Small intestine (tissue), 16 donors: ENCODE measurements at places on chromosomes 11 and 22. TPM values are rescaled to one million over a fixed set of nuclear protein-coding genes. Genes with fewer than 3 reads are reported as not detected.

The CHRM1 gene
- not detected for polyA plus RNA-seq

The MFNG gene
- polyA plus RNA-seq, result 7.3 TPM

The ANO5 gene
- polyA plus RNA-seq, result 1.8 TPM

- no peak overlapping the region for H3K27ac ChIP-seq
- peaks cover 8% of the 10 kb centered on the region for H3K4me1 ChIP-seq
- H3K27me3 ChIP-seq, result no peaks in the 10 kb centered on the region
- peaks cover 52% of the 10 kb centered on the region for H3K36me3 ChIP-seq
Measured at GRCh38 chr11:47573321-47573720, 5.4 kb downstream of the KBTBD4 start.

DNA sequence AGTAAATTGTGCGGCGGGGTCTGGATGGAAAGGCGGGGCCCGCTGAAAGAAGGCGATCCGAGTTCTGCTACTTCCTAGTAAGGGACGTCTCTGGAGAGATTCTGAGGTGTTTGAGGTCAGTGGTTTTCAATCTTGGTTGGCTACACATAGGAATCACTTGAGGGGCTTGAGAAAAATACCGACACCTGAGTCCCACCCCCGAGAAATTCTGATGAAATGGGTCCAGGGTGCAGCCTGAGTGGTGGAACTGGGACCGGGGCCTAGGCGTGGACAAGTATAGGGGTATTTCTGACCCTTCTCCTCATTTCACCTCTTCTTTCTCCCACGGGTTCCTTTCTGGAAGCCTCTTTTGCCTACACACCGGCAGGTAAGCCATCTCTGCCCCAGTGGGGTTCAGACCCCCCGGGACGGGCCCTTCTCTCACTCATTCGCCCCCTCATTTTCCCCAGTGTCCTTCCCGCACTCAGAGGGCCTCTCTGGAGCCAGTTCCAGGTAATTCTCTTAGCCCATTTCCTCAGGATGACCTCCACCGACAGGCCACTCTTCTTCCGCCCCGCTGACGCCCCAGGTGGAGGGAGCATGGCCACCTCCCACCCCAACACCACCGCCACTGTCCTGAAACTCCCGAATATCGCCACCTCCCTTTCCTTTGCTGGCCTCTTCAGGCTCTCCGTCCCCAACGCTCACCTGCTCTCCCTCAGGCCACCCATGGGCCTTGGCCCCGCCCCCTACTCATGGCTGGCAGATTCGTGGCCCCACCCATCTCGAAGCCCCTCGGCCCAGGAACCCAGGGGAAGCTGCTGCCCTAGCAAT, 11.8 kb downstream of the ROBO3 start:
- H3K36me3 ChIP-seq, result no peaks in the 10 kb centered on the region
- H3K27me3 ChIP-seq, result peaks cover 54% of the 10 kb centered on the region

- H3K4me3 ChIP-seq, result no peak overlapping the region
- H3K4me1 ChIP-seq, result no peaks in the 10 kb centered on the region
- no peaks in the 10 kb centered on the region for H3K36me3 ChIP-seq
- no peak for DNase-seq
Measured at GRCh38 chr22:37133304-37134018, 16.3 kb downstream of the IL2RB start.

DNA sequence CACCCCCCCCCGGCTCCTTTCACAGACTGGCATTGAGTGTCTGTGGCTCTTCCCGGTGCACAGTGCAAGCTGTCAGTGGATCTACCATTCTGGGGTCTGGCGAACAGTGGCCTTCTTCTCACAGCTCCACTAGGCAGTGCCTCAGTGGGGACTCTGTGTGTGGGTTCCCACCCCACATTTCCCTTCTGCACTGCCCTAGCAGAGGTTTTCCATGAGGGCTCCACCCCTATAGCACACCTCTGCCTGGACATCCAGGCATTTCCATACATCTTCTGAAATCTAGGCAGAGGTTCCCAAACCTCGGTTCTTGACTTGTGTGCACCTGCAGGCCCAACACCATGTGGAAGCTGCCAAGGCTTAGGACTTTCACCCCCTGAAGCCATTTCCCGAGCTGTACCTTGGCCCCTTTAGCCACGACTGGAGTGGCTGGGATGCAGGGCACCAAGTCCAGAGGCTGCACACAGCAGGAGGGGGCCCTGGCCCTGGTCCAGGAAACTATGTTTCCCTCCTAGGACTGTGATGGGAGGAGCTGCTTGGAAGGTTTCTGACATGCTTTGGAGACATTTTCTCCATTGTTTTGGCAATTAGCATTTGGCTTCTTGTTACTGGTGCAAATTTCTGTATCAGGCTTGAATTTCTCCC, 26.0 kb downstream of the BCL2L13 start:
- no peak overlapping the region for H3K4me3 ChIP-seq
- H3K36me3 ChIP-seq, result no peaks in the 10 kb centered on the region
- H3K27ac ChIP-seq, result no peak overlapping the region

GRCh38 chr11:1502168-1502953, 15.8 kb upstream of the MOB2 start:
- H3K4me3 ChIP-seq, result no peak overlapping the region
- H3K4me1 ChIP-seq, result no peaks in the 10 kb centered on the region
- H3K27ac ChIP-seq, result no peak overlapping the region
- no peaks in the 10 kb centered on the region for H3K27me3 ChIP-seq
- H3K36me3 ChIP-seq, result no peaks in the 10 kb centered on the region

- no peak overlapping the region for H3K27ac ChIP-seq
- H3K36me3 ChIP-seq, result no peaks in the 10 kb centered on the region
- peaks cover 54% of the 10 kb centered on the region for H3K27me3 ChIP-seq
Measured at GRCh38 chr22:45007391-45008185, 2.2 kb downstream of the PHF21B start.
